ENCODE measurements at places on chromosomes 11 and 22. TPM values are rescaled to one million over a fixed set of nuclear protein-coding genes. Genes with fewer than 3 reads are reported as not detected.

Gene IFITM10
- total RNA-seq, result 0.31 TPM

Gene SERPING1
- not detected for total RNA-seq

Gene RANGAP1
- total RNA-seq, result 151 TPM

Gene KRTAP5-1
- total RNA-seq, result not detected

Gene CENATAC
- 24.1 TPM for total RNA-seq

Gene EHF
- total RNA-seq, result not detected

Gene CDC42EP2
- total RNA-seq, result not detected

Gene FXYD6
- not detected for total RNA-seq

Gene OR52L1
- not detected for total RNA-seq

Gene ENDOD1
- 14.1 TPM for total RNA-seq

Gene CPT1B
- 43.7 TPM for total RNA-seq

Gene POU2AF1
- total RNA-seq, result 3.6 TPM

Gene OR8G1
- total RNA-seq, result not detected

Gene NTM
- not detected for total RNA-seq

Gene APOA5
- total RNA-seq, result not detected

Data from activated CD8-positive, alpha-beta T cell treated with anti-CD3 and anti-CD28 coated beads for 36 hours (primary cell).